ENCODE measurements at places on chromosomes 2 and 18.

GRCh38 chr2:71595569-71595968, 142.2 kb downstream of the DYSF start:
- no peak for DNase-seq

GRCh38 chr2:29000481-29000880, 19.4 kb downstream of the TOGARAM2 start:
- no peak for DNase-seq

DNA sequence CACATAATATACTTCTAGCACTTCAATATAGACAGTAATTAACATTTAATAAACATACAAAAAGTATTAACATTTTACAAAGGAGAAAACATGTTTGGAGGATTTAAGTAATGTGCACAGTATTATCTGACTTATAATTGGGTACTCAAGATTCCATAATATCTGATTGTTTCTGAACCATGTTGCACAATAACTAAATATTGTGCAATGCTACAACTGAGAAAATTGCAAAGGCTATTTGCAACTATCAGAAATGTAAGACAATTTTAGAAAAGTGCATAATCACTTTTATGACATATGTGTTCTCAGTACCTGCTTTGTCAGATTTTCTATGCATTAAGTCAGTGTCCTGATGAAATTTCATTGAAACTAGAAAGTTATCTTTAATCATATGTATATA, 934.6 kb downstream of the SOCS6 start:
- DNase-seq = no peak

- no peak for DNase-seq
Observed at GRCh38 chr2:28632791-28633190, 118.8 kb upstream of the PPP1CB start.

- DNase-seq = no peak
Observed at GRCh38 chr2:118668431-118669424, 178.7 kb downstream of the EN1 start.

DNA sequence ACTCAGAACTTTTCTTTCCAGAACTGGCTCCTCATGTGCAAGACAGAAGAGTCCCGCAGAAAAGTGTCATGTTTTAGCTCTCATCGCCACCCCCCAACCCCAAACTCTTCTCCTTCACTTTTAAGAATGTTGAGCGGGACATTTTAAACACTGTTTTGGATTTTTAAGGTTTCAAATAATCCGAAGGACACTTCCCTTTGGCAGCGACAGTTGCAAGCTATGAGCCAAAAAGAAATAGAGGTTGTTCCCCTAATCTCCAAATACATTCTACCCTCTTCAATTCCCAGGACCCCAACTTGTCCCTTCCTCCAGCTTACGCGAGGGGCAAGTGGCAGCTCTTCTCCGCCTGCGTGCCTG, 678 bp upstream of the UBE2E3 start:
- DNase-seq = no peak

- DNase-seq = no peak
Observed at GRCh38 chr2:225020168-225020849, 22.0 kb downstream of the DOCK10 start.

DNA sequence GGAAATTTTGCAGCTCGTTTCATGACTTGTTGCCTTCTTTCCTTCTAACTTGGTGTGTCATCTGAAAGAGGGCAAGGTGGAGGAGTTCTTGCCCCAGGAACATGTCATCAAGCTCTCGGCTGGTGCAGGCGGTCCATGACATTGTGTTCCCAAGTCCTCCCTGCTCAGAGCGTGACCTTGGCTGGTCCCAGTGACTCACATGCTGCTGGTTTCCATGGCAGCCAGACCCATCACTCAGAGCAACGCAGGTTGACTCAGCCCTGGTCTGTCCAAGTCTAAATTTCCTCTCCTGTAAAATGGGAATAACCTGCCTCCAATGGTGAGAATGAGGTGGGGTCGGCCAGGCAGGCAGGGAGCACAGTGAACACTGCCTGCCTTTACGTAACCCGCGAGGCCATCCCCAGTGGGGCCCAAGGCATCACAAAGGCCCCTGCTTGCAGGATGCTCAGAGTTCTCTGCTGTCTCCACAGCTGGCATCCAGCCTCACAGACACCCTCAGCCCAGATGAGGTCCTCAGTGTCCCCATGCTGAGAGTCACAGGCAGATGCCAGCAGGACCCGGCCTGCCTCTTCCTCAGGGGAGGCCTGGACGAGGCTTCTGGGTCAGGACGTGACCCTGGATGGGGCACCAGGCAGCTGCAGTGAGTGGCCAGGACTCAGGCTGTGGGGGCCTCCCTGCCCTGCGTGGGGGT, 143.7 kb downstream of the TPO start:
- DNase-seq = no peak

DNA sequence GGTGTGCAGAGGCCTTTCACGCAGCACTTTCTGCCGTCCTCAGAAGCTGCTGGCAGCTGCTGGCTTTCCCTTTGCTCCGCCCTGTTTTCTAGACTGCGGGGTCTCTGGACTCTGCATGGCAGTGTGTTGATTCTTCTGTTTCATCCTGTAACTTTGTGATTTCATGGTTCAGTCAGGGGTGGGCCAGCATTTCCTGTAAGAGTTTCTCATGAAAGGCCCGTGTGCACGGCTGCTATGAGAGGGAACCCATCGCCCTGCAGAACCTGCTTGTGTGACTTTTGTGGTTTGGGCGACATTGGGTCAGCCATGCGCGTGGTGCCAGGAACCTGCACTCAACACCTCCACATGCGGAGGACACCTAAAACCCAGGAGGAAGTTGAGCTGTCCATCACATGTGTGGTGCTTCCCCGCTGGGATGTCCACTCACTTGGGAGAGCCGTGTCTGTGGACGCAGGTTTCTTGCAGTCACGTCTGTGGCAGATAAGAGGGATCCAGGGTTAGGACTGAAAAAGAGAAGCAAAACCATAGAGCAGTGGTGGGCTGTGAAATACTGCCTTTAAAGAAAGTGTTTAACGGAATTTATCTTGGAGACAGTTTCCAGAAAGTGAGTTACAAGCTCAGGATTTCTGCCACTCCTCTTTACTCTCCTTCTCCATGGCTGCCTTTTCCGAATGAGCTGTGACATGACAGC, 167.3 kb upstream of the ALKAL2 start:
- no peak for DNase-seq

GRCh38 chr2:236774171-236774570, 204.5 kb downstream of the ACKR3 start:
- no peak for DNase-seq

DNA sequence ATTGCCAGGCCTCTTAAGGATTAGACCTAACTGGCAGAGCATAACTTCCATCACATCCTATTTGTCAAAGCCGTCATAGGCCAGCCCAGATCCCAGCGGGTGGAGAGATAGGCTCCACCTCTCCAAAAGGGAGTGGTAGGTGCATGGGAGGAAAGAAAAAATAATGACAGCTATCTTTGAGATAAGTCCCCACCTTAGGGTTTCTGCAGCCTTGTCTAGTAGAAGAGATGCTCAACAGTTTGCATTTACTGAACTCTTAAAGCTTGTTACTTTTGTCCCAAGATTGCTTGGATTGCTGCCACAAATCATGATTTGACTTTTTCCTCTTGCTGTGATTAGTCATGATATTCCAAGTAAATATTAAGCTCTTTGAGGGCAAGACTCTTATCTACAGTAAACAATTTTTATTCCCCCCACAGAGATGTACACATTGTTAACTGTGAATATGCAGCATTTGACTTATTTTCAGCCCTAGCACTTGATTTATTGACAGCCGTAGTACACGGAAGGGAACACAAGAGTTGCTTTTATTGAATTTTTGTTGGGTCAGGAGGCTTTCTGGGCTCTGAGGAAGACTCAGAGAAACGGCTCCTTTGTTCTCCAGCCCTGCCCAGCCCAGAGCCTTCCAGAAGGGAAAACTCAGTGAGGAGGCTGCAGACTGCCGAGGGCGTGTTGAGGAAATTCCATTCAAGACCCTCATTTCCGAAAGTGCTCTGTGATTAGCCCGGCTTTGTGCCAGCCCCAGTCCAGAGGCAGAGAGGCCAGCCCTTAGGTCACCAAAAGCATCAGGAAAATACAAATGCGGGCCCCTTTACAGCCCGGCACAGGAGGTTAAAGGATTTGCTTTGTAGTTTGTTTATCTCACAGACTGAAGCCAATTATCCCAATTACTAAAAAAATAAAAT, 75.5 kb upstream of the ZNF532 start:
- DNase-seq = no peak

GRCh38 chr2:209696836-209697711, 74.6 kb upstream of the UNC80 start:
- DNase-seq = no peak

GRCh38 chr2:199457147-199458008, at the start of gene SATB2:
SATB2 (minus strand) TSS chr2:199457939; CDS start chr2:199456037, 1,902 bp downstream.
- DNase-seq = peak; percentile 58

- DNase-seq = no peak
Observed at GRCh38 chr18:2060086-2060485, 511.2 kb downstream of the METTL4 start.

GRCh38 chr18:11995445-11996189, 14.3 kb downstream of the IMPA2 start:
- peak; percentile 11 for DNase-seq

GRCh38 chr2:22807872-22808271, 577.1 kb upstream of the KLHL29 start:
- DNase-seq = no peak

DNA sequence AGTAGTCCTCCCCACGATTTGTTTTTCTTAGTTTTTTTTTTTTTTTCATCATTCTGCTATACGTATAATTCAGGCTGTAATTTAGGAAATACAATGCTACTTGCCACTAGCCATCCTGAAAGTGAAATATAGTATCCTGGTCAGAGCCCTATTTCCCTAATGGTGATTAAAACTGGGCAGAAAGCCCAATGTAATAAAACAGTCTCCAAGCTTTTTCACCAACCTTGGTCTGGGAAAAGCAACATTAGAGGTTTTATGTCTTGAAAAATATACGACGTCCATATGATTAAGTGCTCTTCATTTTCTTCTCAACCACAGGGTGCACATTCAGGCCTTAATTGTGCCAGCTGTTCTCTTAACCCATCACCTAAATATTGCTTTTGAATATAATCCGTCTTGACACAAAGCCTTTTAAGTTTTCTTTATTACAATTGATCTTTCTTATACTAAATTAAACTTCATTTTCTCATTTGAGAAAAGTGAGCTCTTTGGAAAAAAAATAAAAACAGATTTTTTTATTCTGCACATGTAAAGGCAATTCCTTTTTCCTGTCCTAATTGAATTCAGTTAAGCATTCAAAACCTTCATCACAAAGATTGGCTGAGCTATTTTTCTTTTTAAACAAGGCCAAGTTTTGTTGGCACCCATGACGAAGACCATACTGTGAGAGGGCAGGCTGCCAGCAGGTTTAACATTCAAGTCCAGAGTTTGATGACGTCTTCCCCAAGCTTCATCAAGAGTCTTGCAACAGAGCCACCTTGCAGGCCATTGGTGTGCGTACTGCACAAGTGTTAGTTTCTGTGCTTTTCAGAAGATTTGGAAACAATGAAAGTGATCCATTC, 52.7 kb downstream of the MAP2 start:
- peak; percentile 84 for DNase-seq

- DNase-seq = no peak
Observed at GRCh38 chr2:206990360-206990759, 51.0 kb downstream of the CPO start.

DNA sequence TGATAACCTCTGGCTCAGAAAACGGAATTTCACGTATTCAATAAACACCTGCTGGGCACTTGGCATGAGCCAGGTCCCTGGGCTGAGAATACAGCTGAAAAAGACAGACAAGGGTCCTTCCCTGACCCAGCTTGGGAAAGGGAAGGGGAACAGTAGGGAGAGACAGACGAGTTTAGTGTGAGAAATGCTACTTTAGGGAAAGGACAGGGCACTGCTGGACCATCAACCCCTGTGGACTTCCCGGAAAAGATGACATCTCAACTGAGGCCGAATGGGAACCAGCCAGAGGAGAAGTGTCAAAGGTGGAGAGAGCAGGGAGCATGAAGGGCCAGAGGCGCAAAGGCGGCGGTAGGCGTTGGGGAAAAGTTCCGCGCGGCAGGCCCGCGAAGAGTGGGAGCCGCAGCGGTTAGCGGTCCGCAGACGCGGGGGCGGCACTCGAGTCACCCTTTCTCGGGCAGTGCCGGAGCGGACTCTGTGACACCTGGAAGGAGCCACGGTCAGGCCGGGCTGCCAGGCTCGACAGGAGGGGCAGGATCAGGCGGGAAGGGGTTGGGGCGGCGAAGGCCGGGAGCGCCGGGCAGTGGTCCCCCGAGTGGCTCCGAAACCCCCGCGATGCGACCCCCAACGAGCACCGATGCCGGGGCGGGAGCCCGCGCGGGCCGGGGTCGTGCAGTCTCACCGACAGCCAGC, 519 bp downstream of the TEX261 start:
- no peak for DNase-seq

DNA sequence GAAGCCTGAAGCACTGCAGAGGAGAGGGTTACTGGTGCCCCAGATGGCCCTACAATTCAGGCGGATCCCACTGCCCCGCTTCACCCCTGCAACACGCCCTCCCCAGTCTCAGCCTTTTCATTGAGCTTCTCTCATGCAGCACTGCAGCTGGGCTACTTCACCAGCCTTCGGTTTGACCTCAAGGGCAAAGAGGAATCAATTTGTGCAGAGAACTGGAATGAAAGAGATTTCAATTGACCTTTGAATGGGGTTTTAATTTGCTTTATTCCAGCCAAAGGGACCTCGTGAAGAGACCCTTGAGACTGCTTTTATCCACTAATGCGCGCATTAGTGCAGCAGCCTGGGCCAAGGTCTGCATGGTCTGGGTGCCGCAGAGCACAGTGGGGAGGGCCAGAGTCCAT, 8.8 kb upstream of the POMC start:
- no peak for DNase-seq

- DNase-seq = peak; percentile 20
Observed at GRCh38 chr2:234881413-234882241, 70.2 kb upstream of the SH3BP4 start.

GRCh38 chr2:169362894-169363559, 693 bp upstream of the LRP2 start:
- DNase-seq = peak; percentile 24

DNA sequence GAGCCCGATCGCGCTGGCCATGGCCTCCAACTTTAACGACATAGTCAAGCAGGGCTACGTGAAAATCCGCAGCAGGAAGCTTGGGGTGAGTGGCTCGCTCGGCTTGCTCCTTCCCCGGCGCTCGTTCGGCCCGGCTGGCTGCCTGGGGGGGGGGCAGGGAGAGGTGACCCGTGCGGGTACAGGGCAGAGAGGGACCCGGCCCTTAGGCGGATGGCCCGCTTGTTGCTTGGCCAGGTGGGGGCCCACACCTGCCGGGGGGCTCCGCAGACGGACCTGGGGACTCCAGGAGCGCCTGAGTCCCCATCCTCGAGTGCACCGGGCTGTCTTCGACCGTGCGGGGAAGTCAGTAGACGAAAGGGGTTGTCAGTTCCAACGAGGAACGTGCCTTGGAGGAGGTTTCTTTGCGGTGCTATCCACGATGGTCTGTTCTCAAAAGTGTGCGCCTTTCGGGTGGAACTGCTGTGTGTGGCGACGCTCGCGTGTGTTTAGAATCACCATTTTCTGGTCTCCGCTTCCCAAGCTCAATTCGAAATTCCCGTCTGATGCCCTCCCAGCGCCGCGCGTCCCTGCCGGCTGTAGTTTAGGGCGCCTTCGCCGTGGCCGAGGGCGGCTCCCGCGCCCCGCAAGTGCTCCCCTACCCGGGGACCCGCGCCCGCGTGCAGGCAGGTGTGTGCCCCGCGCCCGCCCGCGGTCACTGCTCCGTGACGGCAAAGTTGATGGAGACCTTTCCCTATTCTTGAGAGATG, 711 bp downstream of the DOK6 start:
- DNase-seq = peak; percentile 55
